ENCODE measurements at places on chromosomes 16 and 17.

DNA sequence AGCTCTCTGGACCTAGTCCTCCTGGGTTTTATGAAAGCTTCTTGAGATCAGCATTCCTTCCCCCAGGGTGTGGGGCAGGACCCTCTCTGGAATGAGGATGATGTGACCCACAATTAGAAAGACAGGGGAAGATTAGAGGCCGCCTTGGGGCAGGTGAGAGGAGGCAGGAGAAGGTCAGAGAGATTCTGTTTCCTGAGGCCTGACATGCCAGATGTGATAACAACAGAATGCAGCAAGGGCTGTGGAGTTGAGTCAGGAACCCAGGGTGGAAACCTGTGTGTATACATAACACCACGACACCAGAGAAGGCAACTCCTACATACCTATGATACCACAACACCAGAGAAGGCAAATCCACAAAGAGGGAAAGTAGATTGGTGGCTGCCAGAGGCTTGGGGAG is 5.4 kb upstream of the SLC5A10 start:
- no peak for DNase-seq

DNA sequence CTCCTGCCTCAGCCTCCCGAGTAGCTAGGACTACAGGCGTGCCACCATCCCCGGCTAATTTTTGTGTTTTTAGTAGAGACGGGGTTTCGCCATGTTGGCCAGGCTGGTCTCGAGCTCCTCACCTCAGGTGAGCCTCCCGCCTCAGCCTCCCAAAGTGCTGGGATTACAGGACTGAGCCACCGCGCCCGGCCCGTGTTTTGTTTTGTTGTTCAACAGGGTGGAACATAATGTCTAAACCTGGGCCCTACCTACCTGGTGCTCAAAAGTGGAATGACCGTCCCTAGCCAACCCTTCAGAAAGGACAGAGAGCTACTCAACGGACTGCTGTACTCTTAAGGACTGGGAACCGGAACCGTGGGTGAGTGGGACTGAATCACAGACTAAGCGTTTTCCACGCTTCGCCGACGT is 772 bp upstream of the KIF22 start:
- no peak for DNase-seq

DNA sequence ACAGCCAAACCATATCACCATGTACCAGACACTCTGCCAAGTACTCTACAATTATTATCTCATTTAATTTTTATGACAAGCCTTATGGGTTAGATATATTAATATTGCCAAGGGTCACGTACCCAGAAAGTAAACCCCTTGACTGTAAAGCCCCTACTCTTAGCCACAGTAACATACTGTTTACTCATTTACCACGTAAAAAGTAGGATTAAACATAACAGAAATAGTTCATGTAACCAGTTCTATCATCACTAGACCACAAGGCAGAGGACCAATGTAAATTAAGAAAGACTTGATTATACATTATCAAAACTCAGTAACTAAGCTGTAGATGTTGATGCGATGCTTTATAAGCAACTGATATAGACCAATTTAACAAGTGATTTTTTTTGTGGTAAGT is 101.5 kb upstream of the CNTNAP4 start:
- DNase-seq = no peak

DNA sequence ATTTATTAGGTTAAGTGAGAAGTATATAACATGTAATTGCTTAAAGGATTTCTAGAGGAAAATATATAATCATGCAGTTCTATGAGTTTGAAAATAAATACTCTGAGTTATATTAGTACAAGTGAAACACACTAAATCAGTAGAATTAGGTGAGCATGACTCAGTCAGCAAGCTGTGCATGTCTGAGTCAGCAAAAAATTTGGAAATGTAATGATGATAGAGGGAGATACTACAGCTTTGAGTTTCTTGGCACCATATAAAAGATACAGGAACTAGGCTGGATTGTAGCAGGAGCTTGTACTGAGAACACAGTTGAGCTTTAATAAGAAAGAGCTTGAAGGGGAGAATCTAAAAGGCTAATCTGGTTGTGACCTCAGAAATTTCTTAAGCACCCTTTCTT is 1224.6 kb downstream of the CDH8 start:
- DNase-seq = no peak

- DNase-seq = no peak
These were observed 7.7 kb downstream of the NUBP1 start for GRCh38 chr16:10751291-10751697.

- DNase-seq = no peak
These were observed 64.1 kb upstream of the CACNG4 start for GRCh38 chr17:66900126-66901010.

- no peak for DNase-seq
These were observed 20.2 kb upstream of the CPSF4L start for GRCh38 chr17:73281928-73282327.

GRCh38 chr16:56222474-56222997 is 31.2 kb downstream of the GNAO1 start:
- DNase-seq = no peak

- DNase-seq = no peak
These were observed 1.2 kb downstream of the HS3ST3B1 start for GRCh38 chr17:14302091-14302430.

GRCh38 chr17:31522987-31523495 is 131.6 kb downstream of the RAB11FIP4 start:
- DNase-seq = no peak

- no peak for DNase-seq
These were observed 100.7 kb downstream of the KCNJ12 start for GRCh38 chr17:21476867-21477266.

- no peak for DNase-seq
These were observed 18.3 kb upstream of the EFCAB13 start for GRCh38 chr17:47305302-47305923.

DNA sequence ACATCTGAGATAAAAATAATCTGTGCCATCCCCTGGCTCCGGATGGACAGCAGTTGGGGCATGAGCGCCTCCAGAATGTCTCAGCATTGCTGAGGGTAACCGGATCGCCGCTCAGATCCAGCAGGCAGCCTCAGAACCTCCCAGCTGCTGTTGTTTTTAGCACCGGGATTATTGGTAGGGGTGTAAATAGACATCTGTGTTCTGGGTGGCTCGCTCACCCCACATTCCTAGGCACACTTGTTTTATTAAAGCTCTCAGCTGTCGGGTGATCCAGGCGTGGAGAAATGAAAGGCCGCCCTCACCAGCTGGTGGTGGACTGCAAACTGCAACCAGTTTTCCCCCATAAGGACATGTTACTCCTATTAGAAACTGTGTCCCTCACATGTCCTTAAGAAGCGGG is 32.1 kb downstream of the MYH3 start:
- no peak for DNase-seq
